Transverse colon (tissue), 4 donors: ENCODE measurements at places on chromosomes 6 and 20. TPM values are rescaled to one million over a fixed set of nuclear protein-coding genes. Genes with fewer than 3 reads are reported as not detected.

GRCh38 chr6:19664050-19664449, 173.1 kb upstream of the ID4 start:
- H3K4me3 ChIP-seq, result no peak overlapping the region
- DNase-seq, result no peak
- H3K27me3 ChIP-seq, result no peaks in the 10 kb centered on the region

TMEM170B gene
- total RNA-seq, result 3.3 TPM

FOXS1 gene
- total RNA-seq, result not detected

- no peak for DNase-seq
- H3K36me3 ChIP-seq, result no peaks in the 10 kb centered on the region
- peak within 1 kb of the TSS; percentile 72 for H3K27ac ChIP-seq
- H3K4me3 ChIP-seq, result no peak within 1 kb of the TSS
- H3K4me1 ChIP-seq, result no peaks in the 10 kb centered on the region
Observed at GRCh38 chr20:23086056-23086566, at the start of gene CD93. TSS of gene CD93 (minus strand) at chr20:23086324. CDS start at chr20:23086192, 132 bp downstream.

DNA sequence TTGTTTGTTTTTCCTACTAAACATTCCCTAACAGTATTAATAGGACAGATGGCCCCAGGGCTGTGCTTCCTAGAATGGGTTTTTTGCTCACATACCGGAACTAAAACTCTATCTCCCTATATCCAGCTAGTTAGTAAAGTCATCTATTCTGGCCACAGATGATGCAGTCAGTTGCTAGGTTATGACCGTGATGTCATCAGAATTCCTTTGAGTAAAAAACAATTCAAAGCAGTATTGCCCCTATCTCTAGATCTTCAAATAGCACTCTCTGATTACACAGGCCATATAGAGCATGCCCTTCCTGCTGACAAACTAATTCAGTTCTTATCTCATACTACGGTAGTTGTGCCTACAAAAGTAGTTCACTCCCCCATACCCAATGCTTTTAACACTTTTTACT, 17.9 kb upstream of the ZNF451 start:
- no peaks in the 10 kb centered on the region for H3K4me1 ChIP-seq

- H3K27ac ChIP-seq, result no peak overlapping the region
- H3K4me1 ChIP-seq, result no peaks in the 10 kb centered on the region
- no peaks in the 10 kb centered on the region for H3K36me3 ChIP-seq
Observed at GRCh38 chr6:144087789-144088426, 7.5 kb downstream of the SF3B5 start.

SUMO4 gene
- total RNA-seq, result 10.2 TPM

DNA sequence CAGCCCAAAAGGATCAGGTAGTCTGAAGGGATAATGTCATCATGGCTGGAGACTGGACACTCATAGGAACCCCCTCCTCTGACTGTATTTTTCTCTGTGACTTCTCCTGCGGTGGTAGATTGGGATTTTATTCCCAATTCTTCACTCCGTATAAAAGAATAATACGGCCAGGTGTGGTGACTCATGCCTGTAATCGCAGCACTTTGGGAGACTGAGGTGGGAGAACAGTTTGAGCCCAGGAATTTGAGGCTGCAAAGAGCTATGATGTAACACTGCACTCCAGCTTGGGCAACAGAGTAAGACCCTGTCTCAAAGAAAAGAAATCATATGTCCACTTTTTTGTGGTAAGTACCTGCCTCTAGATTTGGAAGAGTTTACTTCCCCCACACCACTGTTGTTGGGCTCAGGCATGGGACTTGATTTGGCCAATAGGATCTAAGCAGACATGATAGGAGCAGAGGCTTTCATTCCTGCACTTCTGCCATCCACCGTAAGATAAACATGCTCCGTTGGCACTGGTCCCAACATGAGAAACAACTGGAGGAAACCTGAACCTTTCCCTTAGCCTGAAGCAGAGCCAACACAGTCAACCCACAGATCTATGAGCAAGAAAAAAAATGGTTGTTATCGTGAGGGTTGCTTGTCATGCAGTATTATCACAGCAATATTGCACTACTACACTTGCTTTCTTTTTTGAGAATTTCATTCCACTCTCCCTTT, 82.0 kb downstream of the JPH2 start:
- H3K4me1 ChIP-seq, result no peaks in the 10 kb centered on the region
- H3K36me3 ChIP-seq, result no peaks in the 10 kb centered on the region
- H3K27ac ChIP-seq, result no peak overlapping the region
- H3K4me3 ChIP-seq, result no peak overlapping the region
- peaks cover 25% of the 10 kb centered on the region for H3K27me3 ChIP-seq

- H3K27ac ChIP-seq, result no peak overlapping the region
- DNase-seq, result no peak
- H3K27me3 ChIP-seq, result no peaks in the 10 kb centered on the region
- H3K36me3 ChIP-seq, result no peaks in the 10 kb centered on the region
- H3K4me1 ChIP-seq, result no peaks in the 10 kb centered on the region
- H3K4me3 ChIP-seq, result no peak overlapping the region
Observed at GRCh38 chr6:89260832-89261231, 43.7 kb upstream of the GABRR1 start.

GRCh38 chr6:78810698-78811097, 56.7 kb upstream of the IRAK1BP1 start:
- no peaks in the 10 kb centered on the region for H3K27me3 ChIP-seq
- H3K4me1 ChIP-seq, result no peaks in the 10 kb centered on the region
- H3K4me3 ChIP-seq, result no peak overlapping the region
- H3K36me3 ChIP-seq, result no peaks in the 10 kb centered on the region

- H3K4me3 ChIP-seq, result no peak overlapping the region
- no peaks in the 10 kb centered on the region for H3K27me3 ChIP-seq
- no peak for DNase-seq
- no peak overlapping the region for H3K27ac ChIP-seq
- H3K36me3 ChIP-seq, result no peaks in the 10 kb centered on the region
Observed at GRCh38 chr20:57787990-57788781, 78.4 kb upstream of the PMEPA1 start.

DNA sequence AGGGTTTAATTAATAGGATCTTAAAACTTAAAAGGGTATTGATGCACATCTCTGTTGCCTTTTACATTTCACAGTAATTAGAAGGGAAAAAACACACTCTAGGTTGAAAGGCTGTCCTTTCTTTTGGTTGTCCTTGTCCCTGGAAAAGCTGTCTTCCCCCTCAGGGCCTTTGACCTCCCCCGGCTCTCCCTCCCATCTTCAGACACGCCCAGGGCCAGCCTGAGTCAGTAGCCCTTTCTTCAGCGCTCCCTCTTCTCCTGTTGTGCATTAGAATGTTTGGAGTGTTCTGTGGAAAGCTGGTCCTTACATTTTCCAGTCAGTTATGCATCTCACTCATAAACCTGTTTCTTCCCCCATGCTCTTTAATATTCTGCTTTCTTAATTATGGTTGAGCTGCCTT, 157.0 kb downstream of the MTHFD1L start:
- H3K4me3 ChIP-seq, result no peak overlapping the region
- H3K27me3 ChIP-seq, result no peaks in the 10 kb centered on the region
- H3K27ac ChIP-seq, result no peak overlapping the region
- H3K4me1 ChIP-seq, result no peaks in the 10 kb centered on the region
- no peak for DNase-seq

- H3K36me3 ChIP-seq, result no peaks in the 10 kb centered on the region
- H3K27me3 ChIP-seq, result no peaks in the 10 kb centered on the region
- no peak for DNase-seq
- H3K27ac ChIP-seq, result peak overlapping the region; percentile 40
Observed at GRCh38 chr6:35312807-35313206, 15.2 kb downstream of the DEF6 start.

CST2 gene
- total RNA-seq, result not detected

- H3K4me3 ChIP-seq, result no peak overlapping the region
- H3K4me1 ChIP-seq, result peaks cover 12% of the 10 kb centered on the region
- no peak overlapping the region for H3K27ac ChIP-seq
- H3K36me3 ChIP-seq, result no peaks in the 10 kb centered on the region
- DNase-seq, result no peak
Observed at GRCh38 chr6:150691463-150691862, 91.8 kb downstream of the PLEKHG1 start.

SCUBE3 gene
- 0.64 TPM for total RNA-seq

- DNase-seq, result no peak
- no peaks in the 10 kb centered on the region for H3K4me1 ChIP-seq
- H3K36me3 ChIP-seq, result no peaks in the 10 kb centered on the region
- H3K27me3 ChIP-seq, result no peaks in the 10 kb centered on the region
Observed at GRCh38 chr6:56581296-56581925, 61.3 kb downstream of the DST start.

DNA sequence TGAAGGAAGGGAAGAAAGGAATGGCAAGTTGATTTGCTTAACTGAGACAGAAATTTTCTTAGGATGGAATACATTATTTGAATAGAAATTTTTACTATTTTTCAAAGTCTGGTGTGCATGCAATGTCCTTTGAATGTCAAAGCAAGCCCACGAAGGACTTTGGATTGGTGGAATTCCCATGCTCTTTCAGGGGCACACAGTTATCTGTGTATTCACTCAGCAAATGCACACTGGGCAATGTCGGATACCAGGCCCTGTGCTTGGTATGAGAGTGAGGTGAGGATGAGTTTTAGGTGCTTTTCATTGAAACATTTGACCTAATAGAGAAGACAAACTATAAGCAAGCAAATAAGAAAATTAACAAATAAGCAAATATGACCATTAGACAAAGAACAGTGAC, 73.3 kb downstream of the SYCP2L start:
- H3K27ac ChIP-seq, result no peak overlapping the region
- no peaks in the 10 kb centered on the region for H3K36me3 ChIP-seq
- DNase-seq, result no peak
- no peak overlapping the region for H3K4me3 ChIP-seq
- H3K27me3 ChIP-seq, result no peaks in the 10 kb centered on the region

DNA sequence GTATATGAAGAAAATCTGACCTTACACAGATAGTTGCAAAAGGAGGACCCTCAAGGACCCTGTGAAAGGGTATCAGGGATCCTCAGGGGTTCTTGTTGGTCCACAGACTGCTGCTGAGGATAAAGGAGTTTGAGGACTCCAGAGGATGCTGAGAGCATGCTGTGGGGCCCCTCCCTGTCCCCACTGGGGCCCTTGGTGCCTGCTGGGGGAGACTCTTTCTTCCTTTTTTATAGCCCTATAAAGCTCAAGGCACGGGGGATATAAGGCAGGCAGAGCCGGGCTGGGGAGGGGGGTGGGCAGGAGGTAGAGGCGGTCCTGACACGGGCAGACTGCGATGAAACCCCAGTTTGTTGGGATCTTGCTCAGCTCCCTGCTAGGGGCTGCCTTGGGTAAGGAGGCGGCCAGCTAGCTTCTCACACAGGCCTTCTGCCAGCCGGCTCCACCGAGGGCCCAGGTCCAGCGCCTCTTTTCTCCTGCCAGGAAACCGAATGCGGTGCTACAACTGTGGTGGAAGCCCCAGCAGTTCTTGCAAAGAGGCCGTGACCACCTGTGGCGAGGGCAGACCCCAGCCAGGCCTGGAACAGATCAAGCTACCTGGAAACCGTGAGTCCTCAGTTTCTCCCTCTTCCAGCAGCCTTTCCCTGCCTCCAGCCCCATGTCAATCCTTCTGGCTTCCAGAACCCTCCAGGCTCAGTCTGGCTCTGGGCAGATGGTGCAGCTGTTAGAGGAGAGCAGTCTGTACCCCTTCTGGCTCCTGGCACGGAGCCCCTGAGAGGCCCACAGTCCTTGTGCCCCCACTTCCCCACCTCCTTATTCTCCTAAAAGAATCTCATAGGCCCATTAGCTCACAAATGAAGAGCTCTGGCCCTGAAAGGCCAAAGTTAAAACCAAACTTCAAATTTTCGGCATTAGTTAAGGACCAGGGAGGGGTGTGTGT, at the start of gene LY6G6D:
Gene LY6G6D, plus strand, starts transcription at position 327 of the 937 bp plus-strand sequence. Its CDS starts 8 bp downstream, at position 335.
- no peak for DNase-seq
- no peaks in the 10 kb centered on the region for H3K27me3 ChIP-seq
- H3K27ac ChIP-seq, result peak within 1 kb of the TSS; percentile 64
- H3K4me3 ChIP-seq, result no peak within 1 kb of the TSS
- H3K36me3 ChIP-seq, result no peaks in the 10 kb centered on the region

DNA sequence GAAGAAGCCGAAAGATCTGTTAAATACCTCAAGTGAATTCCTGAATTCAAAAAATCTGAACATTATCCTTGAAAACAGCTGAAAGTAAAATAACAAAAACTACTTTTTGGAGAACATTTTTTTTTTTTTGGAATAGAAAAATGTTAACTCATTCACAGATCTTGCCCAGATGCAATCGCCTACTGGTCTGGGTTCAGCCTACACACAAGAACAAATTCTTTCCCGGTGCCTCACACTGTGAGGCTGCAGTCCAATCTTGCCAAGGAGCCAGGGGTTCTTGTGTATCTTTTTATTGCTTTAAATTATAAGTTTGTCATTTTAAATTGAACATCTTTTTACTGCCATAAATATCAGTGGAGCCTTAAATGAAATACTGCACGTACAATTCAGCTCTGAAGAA, 41.2 kb upstream of the TMEM200A start:
- peaks cover 4% of the 10 kb centered on the region for H3K4me1 ChIP-seq
- DNase-seq, result no peak
- no peaks in the 10 kb centered on the region for H3K27me3 ChIP-seq

- no peaks in the 10 kb centered on the region for H3K36me3 ChIP-seq
- H3K4me1 ChIP-seq, result no peaks in the 10 kb centered on the region
- no peak for DNase-seq
- H3K27me3 ChIP-seq, result no peaks in the 10 kb centered on the region
- no peak overlapping the region for H3K4me3 ChIP-seq
Observed at GRCh38 chr6:38552121-38552520, 87.6 kb downstream of the BTBD9 start.

CDH26 gene
- total RNA-seq, result 1.9 TPM

- no peak overlapping the region for H3K4me3 ChIP-seq
- no peak for DNase-seq
- H3K27ac ChIP-seq, result no peak overlapping the region
- no peaks in the 10 kb centered on the region for H3K4me1 ChIP-seq
Observed at GRCh38 chr6:100344321-100344720, 120.4 kb downstream of the SIM1 start.

FAM120B gene
- total RNA-seq, result 24.7 TPM

DNA sequence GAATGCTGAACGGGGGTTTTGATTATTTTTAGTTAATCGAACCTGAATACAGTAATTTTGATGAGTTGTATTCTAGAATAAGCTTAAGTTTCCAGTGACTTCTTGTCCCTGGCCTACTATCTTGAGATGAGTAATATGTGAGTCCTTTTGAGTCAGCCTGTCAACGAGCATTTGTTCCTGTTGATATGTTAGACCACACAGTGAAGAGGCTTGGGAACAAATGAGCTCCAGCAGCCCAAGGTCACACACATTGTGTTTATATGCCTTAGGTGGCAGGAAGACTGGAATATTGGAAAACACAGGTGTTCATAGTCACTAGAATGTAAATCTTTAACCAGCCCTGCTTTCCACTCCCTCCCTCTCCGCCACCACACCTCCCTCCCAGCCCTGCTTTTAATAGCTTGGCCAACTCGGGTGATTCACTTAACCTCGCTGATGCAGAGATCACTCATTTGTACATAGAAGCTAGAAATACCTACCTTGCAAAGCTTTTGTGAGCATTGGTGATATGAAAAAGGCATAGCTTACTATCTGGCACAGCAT, 9.1 kb downstream of the SMPDL3A start:
- peak; percentile 81 for DNase-seq
- H3K27ac ChIP-seq, result peak overlapping the region; percentile 82
- H3K4me3 ChIP-seq, result no peak overlapping the region
- H3K27me3 ChIP-seq, result no peaks in the 10 kb centered on the region
- H3K36me3 ChIP-seq, result no peaks in the 10 kb centered on the region
- peaks cover 7% of the 10 kb centered on the region for H3K4me1 ChIP-seq

RIMS4 gene
- 5.6 TPM for total RNA-seq
